ENCODE measurements at places on chromosomes 7 and 10.

DNA sequence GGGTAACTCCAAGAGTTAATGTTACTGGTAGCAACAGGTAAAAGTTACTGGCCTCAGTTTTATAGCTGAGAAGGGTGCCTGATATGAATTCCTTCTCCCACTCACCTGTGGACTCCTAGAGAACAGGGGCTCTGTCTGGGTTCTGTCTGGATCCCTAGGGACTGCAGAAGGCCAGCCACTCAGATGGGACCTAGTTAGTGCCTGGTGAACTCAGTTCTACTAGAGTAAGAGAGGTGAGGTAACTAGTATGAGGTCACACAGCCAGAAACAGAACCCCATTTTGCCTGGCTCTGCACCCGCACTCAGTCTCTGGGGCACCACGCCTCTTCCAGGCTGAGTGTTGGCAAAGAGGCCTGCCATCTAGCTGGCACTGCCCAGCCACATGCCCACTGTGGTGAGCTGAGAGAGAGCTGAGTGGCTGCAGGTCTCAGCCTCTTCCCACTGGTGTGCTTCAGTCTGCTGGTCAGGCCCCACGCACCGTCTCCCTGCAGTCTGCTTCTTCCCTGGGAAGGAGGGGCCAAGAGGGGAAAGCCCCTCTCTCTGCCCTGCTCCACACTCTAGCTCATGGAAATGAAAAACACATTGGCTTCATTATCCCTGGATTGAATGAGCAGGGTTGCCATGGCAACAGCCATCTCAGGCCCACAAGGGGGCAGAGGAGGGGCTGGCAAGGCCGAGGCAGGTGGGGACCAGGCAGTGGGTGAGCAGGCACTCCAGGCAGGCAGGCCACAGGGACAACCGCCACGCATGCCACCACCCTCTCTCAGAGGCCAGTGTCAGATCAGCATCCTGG is 110.6 kb downstream of the ZMIZ1 start:
- DNase-seq: no peak

GRCh38 chr10:12888470-12888869 is 113.0 kb downstream of the CCDC3 start:
- no peak for DNase-seq

DNA sequence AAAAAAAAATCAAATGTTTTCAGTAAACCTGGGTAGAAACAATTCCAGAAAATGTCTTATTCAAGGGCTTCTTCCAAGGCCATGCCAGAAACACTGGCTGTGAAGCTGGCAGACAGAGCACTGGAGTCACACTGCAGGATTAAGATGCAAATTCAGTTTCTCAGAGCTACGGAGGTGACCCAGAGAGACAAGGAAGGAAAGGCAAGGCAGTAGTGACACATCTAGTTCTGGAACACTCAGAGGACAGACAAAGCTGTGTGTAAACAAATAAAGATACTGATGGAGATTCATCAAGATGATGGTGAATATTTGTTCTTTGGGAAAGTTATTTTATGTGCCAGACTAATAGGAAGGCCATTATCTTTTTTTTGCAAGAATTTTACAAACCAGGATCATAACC is 608.3 kb upstream of the C7orf33 start:
- DNase-seq: no peak

- DNase-seq: no peak
Observed at GRCh38 chr7:155722936-155723335, 78.5 kb downstream of the RBM33 start.
